LoVo (cell line): ENCODE measurements at places on chromosomes 13 and 19.

DNA sequence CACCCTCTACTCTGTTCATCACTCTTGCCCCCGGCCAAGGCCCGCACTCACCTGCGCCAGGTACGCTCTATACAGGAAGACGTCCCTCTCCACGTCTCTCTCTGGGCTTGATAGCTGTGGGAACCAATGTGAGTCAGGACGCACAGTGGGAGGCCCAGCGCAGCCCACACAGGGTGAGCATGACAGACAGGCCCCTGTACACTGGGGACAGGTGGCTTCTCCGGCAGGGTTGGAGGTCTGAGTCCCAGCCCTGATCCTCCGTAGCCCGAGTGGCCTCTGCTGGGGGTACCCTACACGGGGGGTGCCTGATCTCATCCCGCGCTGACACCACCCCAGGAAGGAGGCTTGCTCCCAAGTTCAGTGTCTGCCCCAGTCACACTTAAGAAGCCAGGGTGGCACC is 6.3 kb downstream of the COPE start:
- DNase-seq: no peak

- DNase-seq: peak; percentile 50
Observed at GRCh38 chr13:26529441-26529840, 28.0 kb upstream of the WASF3 start.

DNA sequence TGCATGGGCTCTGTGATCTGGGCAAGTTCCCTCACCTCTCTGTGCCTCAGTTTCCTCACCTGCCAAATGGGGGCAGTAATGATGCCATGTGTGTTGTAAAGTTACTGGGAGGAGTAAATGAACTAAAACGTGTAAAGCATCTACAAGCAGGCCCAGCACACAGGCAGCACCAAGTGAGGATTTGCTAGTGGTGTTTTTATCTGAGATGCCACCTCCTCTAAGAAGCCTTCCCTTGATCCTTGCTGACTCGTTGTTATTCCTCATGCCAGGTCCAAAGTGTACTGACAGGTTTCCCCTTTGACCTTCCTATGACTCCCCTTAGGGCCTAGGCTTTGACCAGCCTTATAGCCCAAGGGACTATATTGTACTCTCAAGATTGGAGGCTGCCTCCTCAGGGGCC is 1.5 kb upstream of the UQCRFS1 start:
- DNase-seq: no peak

- no peak for DNase-seq
Observed at GRCh38 chr19:46915386-46915785, 54.6 kb downstream of the ARHGAP35 start.

- no peak for DNase-seq
Observed at GRCh38 chr13:58908019-58908679, 1255.6 kb downstream of the DIAPH3 start.

- DNase-seq: no peak
Observed at GRCh38 chr13:27921421-27921960, 1.7 kb downstream of the PDX1 start.

DNA sequence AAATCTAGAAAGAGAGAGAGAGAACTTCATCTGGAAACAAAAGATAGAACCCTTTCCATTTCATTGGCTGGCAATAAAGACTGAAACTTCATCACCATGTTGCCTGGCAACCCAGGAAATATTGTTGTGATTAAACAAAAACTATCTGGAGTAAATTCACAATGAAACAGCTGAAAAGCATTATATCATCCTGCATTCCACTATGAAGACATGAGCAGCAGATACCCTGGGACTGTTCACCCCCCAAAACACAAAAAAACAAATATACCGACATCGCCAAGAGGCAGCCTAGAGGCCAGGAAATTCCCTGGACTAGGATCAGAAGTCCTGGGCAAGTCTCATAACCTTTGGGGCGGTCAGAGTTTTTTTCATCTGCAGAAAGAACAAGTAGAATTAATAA is 158.3 kb downstream of the FOXO1 start:
- DNase-seq: no peak
